ENCODE measurements at places on chromosomes 5 and 9. TPM values are rescaled to one million over a fixed set of nuclear protein-coding genes. Genes with fewer than 3 reads are reported as not detected.

CARD19 gene
- 19.9 TPM for total RNA-seq

ECSCR gene
- total RNA-seq, result 5.0 TPM

SLC6A19 gene
- total RNA-seq, result not detected

STKLD1 gene
- 0.40 TPM for total RNA-seq

- peak; percentile 36 for ATAC-seq
Measured at GRCh38 chr9:121557581-121558447, 58.2 kb upstream of the GGTA1 start.

ADAMTS6 gene
- total RNA-seq, result 1.2 TPM
